LNCaP clone FGC (cell line): ENCODE measurements at places on chromosomes 2 and 18.

GRCh38 chr2:121049131-121049530, 235.9 kb downstream of the TFCP2L1 start:
- no peak for DNase-seq

- DNase-seq, result no peak
These were observed 10.0 kb upstream of the CELF4 start for GRCh38 chr18:37575646-37576045.

- DNase-seq, result no peak
These were observed 8.8 kb downstream of the GKN2 start for GRCh38 chr2:68943581-68944568.

GRCh38 chr2:88170472-88170892, 336 bp downstream of the THNSL2 start:
- DNase-seq, result no peak

- DNase-seq, result no peak
These were observed 1.8 kb downstream of the SALL3 start for GRCh38 chr18:78981394-78981831.

DNA sequence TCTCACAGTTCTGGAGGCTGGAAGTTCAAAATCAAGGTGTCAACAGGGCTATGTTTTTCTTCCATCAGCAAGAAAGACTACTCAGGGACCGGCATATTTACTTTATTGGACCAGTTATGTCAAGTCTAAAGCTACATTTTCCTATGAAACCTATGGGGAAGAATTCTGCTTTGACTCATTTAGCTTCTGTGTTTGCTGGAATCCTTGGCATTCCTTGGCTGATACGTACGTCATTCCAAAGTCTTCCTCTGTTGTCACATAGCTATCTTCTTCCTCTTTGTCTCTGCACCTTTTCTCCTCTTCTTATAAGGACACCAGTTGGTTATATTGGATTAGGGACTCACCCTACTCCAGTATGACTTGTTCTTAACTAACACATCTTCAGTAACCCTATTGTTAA, 137.4 kb upstream of the FBXO11 start:
- DNase-seq, result no peak

DNA sequence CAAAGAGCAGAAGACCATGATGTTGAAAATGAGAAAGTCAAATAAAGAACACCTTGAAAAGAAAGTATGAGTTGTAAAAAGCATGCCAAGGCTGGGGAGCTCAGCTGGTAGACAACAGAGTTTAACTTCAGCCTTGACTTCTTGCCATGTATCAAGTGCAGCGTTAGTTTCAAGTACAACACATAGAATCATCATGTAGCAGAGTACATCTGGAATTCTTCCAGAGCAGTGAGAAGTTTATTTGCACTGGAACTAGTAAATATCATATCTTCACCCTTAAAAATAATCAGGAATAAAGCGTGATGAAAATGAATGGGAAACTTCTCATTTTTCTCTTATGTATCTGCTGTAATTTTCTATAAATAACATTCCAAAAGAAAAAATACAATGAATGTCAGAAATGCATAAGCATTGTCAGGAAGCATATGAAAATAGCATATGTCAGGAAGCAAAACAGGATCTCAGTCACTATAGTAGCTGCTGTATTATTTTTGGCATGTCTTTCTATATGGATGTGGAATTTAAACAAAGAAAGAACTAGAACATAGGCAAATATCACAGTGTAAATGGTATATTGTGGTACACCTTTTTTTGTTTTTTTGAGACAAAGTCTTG, 10.1 kb upstream of the SULT1C4 start:
- peak; percentile 67 for DNase-seq

- DNase-seq, result no peak
These were observed 24.3 kb downstream of the BOK start for GRCh38 chr2:241582806-241583205.

DNA sequence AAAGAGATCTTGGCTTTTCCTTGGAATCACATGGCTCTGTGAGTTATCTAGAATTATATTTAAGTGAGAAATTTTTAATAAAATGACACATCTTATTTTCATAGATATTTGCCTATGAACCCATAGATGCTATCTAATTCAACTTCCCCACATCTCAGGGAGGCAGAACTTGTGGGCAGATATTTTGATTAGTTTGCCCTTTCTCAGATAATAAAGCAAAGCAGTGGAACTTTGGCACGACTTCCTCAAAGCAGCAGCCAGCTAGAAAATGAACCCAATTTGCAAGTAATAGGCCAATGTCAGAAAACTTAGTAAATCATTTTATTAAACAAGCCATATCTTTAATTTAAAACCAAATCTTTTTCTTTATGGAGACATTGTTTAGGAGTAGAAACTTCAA, 32.7 kb downstream of the RAB27B start:
- no peak for DNase-seq

- no peak for DNase-seq
These were observed 92.4 kb upstream of the RASGRP3 start for GRCh38 chr2:33383855-33384598.

- DNase-seq, result no peak
These were observed 42.9 kb downstream of the FSHR start for GRCh38 chr2:49111456-49111855.

- DNase-seq, result no peak
These were observed 145.2 kb downstream of the CELF4 start for GRCh38 chr18:37420315-37420880.

- no peak for DNase-seq
These were observed 1.1 kb upstream of the DUSP2 start for GRCh38 chr2:96146153-96146880.

- DNase-seq, result no peak
These were observed 198.6 kb upstream of the EPAS1 start for GRCh38 chr2:46098621-46099062.

DNA sequence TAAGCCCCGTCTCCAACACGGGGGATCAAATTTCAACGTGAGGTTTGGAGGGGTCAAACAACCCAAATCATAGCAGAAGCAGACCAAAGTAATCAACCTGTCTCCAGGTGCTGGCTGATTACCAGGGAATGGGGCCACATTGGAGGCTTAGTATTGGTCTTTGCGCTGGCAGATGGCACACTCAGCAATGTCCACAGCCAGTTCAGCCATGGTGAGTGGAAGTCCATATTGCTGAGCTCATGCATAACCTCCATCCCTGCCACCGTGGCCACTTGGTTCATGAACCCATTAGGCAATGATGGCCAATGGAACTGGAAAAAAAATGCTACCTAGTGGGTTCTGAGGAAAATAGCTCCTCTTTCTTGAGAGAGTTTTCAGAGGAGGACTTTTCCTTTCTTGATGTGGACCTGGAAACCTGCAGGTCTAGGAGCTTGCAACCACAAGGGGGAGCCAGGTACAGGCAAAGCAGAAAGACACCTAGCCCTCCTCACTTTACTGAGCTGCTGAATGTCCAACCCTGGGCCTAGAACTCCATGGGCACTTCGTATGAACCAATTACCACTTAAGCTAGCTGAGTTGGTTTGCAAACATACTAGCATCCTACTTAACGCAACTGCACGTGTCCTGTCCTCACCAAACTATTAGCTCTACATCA, 128.0 kb upstream of the GYPC start:
- peak; percentile 13 for DNase-seq

DNA sequence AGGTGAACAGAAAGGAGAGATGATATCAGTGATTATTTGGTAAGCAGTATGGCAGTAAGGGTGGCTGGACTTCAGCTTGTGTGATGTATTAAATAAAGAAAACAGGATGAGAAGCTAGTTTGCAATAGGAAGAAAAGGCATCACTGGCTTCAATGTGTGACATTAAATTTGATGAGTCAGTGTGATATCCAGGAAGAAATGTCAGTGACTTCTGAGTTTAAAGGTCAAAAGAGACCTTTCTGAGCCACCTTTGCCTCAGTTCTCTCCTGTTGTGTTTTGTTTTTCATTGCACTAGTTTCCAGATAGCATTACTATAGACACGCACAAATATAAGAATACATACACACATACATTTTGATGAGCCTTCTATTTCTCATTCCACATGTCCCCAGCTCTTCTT, 105.6 kb downstream of the PIGN start:
- no peak for DNase-seq

DNA sequence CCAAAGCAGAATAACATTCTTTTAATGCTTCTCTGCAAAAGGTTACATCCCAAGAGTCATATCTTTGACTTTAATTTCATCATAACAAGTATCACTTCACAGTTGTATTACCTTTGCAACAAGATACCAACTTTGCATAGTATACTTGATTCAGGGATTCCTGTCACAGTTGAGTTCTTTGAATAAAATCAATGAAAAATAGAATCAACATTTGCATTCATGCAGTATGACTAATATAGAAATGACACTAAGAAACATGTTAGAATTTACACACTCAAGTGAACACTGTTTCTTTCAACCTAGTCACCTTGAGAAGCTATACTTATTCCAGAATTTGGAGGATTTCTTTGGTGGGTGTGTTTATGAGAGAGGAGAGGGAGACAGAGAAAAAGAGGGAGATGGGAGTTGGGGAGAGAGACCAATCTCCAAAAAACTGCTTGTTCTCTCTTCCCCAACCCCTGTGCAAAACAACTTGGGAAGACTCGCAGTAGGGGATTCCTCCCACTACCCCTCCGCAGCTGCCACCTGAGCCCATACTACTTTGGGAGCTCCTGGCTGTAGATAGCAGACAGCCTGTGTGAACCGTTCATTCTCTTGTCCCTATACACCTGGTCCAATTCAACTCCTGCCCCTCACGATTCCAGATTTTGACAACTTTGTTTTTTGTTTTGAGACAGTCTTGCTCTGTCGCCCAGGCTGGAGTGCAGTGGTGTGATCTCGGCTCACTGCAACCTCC, 57.7 kb downstream of the PELI1 start:
- no peak for DNase-seq

DNA sequence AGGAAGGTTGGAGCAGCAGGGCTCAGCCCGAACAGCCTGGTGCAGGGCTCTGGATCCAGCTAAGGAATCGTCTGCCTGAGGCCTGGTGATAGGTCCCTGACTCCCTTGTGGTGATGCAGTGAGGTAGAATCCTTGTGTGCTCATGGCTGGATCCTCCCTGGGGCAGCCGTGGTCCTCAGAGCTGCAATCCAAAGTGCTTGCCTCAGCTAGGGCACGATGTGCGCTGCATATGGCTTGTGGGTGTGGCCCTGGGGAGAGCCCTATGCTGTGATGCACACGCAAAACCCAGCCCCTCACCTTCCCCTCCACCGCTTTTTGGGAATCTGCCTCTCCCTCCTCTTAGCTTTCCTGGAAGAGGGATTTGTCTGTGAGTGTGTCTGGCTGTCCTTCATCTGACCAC, 142.2 kb downstream of the DYSF start:
- no peak for DNase-seq

DNA sequence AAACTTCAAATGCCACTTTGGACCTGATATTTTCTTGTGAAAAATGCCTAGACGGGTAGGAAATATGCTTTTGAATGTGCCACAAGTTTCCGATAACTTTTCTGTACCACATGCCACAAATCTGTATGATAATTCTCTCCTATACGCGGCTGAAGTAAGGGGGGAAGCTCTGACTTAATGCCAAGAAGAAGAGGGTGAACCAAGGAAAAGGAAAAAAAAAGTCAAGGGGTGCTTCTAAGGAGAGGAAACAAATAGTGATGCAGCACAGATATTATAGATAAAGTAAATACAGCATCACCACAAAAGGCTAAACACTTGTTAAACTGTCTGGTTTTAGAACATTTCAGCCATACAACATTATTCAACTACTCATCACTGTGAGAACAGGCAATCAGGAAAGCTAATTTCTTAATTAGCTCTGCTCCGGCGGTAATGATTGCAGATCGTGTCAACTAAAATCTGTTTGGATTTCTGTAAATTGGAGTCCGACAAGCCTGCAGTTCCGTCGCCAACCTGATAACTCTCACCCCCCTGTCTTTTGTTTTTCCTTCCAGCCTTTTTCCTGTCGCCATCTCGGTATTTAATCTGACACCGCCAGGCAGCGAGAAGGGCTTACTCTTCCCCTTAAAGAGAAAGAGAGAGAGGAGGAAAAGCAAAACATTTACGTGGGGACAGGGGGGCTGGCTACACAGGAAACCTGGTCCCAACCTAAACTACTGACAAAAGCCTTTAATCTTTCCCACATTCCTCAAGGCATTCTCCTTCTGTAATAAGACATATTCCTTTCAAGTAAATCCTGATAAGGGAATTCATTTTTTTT, 67.5 kb downstream of the ZEB2 start:
- DNase-seq, result no peak

GRCh38 chr2:213107728-213108127, 43.7 kb downstream of the IKZF2 start:
- no peak for DNase-seq

- no peak for DNase-seq
These were observed 444.9 kb upstream of the MAP2 start for GRCh38 chr2:208978946-208979345.

GRCh38 chr2:44949329-44950151, 8.0 kb downstream of the SIX3 start:
- DNase-seq, result no peak

- DNase-seq, result no peak
These were observed 20.7 kb upstream of the GYPC start for GRCh38 chr2:126635281-126635680.

DNA sequence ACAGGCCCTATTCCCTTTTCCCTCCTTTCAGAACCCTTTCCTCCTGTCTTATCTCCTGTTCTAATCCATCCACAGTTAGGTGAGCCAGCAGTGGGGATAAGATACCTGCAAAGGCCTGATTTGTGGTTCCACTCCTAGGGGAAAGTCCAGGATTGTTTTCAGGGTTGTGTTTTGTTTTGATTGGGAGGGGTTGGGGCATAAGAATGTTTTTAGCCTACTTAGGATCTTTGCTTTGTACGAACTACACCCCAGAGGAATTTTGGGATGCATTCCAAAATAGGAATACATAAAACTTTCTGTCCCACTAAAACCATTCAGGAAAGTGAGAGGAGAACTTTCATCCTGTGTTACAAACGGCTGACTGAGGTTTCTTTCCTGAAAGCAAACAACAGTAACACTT, 150.8 kb upstream of the PGAP1 start:
- DNase-seq, result no peak

DNA sequence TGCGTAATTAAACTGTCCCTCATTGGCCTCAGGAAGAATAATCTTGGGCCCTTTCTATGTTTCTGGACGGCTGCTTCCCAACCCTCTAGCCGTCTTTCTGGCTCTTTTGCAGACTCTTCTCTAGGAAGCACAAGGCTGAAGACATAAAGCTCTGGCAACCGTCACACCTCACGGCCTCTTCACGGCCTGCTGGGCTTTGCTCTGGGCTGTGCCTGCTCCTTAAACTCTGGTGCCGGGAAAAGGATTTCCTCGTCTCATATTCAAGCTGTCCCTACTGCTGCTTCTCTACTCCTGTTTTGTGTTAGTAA, 36.0 kb upstream of the WIPF1 start:
- no peak for DNase-seq
